ENCODE measurements at places on chromosomes 2 and 18. TPM values are rescaled to one million over a fixed set of nuclear protein-coding genes. Genes with fewer than 3 reads are reported as not detected.
A peak's percentile ranks its signal among the peaks of the same experiment; 100 is the strongest.

The ADD2 gene
- 6.6 TPM for polyA plus RNA-seq

DNA sequence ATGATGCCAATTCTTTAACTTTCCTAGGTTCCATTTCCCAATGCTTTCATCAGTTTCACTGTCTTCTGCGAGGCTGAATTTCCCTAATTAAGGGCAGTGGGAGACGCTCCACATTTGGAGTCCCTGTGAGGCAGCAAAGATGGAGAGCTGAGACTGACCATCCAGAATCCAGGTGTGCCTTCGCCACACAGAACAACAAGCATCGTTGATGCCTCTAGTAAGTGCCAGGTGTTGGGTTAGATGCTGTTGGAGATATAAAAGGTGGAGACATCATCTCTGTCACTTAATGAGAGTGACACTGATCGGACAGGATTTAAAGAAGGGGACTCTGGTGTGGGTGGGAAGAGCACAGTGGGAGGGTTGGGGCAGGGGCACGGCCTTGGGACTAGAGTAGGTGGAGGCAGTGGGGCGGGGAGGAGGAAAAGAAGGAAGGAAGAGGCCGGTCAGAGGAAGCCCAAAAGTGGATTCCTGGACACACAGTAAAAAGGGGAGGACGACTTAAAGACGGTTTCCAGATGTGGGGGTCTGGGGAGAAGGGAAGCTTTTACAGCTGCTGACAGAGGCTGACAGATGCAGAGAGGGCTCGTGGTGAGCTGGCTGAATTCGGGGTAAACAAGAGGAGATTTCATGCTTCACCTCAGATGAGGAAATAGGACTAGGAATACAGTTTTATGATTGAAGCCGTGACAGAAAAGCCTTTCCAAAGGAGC lies 113.0 kb downstream of the BCL2 start:
- DNase-seq: no peak

The TBR1 gene
- polyA plus RNA-seq: not detected

DNA sequence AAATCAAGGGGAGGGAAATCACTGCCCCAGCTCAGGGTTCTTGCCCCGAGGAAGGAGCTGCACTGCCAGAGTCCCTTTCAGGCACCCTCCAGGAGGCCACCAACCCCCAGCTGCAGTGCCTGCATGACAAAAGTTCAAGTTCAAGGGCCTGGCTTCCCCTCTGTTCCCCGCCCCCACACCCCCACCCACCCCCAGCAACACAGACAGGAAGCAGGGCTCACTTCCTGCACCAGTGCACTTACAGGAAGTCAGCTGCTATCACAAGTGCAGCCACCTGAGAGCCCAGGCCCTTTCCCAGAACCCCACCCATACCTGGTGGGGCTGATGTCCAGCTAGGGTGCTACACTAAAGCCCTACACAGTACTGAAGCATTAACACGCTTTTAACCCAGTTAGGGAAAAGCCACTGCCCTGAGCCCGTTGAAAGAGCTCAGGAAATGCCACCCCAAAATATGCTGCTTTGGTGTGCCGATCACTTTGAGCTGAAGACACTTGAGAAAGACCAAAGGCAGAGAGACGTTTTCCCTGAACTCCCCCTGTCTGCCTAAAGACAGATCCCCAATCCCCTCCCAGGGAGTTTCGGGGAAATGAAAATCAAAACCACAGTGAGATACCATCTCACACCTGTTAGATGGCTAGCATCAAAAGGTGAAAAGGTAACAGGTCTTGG lies 109.9 kb upstream of the CAB39 start:
- DNase-seq: no peak

DNA sequence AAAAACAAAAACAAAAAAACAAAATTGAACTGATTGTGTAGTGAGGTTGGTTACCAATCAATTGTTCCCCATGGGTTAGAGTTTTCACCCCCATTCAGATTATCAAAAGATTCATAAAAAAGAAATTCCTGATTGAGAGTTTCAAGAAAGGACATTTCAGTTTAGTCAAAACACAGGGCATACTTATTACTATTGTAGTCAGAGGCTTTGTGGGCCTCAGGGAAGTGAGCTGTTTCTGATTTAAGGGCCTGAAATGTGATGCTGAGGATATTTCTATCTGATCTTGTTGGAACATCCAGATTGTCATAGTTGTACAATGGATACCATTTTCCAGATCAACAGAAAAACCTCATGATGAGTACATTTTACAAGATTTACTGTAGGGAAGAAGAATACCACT lies 368.1 kb upstream of the NETO1 start:
- DNase-seq: no peak

GRCh38 chr2:38277245-38278116 lies 99.6 kb downstream of the ATL2 start:
- peak; percentile 34 for DNase-seq

The MLPH gene
- 5.8 TPM for polyA plus RNA-seq

DNA sequence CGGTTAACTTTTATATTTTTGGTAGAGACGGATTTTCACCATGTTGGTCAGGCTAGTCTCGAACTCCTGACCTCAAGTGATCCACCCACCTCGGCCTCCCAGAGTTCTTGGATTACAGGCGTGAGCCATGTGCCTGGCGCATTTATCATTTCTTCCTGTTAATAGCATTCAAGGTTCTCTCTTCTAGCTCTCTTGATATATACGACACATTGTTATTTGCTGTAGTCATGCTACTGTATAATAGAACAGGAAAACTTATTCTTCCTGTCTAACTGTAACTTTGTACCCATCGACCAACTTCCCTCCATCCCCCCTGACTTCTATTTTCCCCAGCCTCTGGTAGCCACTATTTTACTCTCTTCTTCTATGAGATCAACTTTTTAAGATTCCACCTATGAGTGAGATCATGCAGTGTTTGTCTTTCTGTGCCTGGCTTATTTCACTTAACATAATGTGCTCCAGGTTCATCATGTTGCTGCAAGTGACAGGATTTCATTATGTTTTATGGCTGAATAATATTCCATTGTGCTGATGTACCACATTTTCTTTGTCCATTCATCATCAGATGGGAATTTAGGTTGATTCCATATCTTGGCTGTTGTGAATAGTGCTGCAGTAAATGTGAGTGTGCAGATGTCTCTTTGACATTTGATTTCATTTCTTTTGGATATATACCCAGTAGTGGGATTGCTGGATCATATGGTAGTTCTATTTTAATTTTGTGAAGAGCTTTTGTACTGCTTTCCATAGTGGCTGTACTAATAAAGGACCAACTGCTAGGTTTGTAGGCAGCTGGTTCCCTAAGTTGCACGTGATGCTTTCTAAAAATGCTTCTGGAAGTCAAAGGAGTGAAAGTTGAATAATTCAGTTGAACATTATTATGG lies 205.2 kb downstream of the PRKCE start:
- no peak for DNase-seq

The BCL11A gene
- 16.1 TPM for polyA plus RNA-seq

DNA sequence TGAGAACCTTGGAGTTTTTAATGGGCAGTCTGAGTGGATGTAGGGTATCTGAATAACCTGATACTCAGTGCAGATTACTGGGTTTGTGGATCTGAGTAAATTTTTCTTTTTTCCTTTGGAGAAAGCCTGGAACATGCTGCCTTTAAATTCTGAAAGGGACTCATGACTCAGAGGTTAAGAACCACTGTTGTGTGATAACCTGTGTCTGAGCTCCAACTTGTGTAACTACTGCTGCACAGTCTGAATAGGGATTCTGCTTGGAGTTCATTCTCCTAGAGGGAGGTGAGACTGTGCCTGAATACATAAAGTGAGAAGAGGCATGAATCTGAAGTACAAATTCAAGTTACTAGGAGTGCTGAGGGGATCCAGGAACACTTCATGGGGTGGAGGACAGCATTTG lies 36.2 kb downstream of the KDM3A start:
- no peak for DNase-seq

- DNase-seq: peak; percentile 48
These were observed at the start of gene POMC for GRCh38 chr2:25168256-25169072. Gene POMC, minus strand, starts transcription at chr2:25168580. Its CDS starts 3,808 bp downstream, at chr2:25164772.

DNA sequence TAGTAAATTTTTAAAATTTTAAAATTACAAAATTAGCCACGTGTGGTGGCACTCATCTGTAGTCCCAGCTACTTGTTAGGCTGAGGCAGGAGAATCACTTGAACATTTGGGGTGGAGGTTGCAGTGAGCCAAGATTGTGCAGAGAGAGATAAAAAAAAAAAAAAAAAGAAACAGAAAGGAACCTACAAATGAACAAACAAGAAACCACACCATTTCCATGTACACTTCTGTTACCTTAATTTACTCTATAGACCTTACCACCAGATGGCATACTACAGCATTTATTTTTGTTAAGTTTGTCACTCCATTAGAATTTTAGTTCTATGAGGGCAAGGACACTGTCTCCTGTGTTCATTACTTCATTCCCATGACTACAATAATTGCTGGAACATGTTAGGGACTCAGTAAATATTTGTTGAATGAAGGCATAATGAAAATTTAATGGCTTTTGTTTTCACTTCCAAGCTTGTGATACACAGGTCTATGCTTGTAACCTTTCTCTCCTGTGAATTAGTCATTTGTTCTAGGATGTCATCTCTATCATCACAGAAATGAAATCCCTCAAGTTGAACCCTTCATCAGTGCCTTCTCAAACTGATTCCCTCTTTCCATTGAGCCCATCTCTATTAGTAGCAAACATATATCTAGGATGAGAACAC lies 76.0 kb downstream of the ARHGAP15 start:
- DNase-seq: no peak

The RAX gene
- not detected for polyA plus RNA-seq

- DNase-seq: no peak
These were observed 1094.7 kb upstream of the SLC39A10 start for GRCh38 chr2:194562329-194562728.

- DNase-seq: no peak
These were observed 42.4 kb downstream of the POMC start for GRCh38 chr2:25125976-25126375.

The LOXHD1 gene
- 1.3 TPM for polyA plus RNA-seq

The TMEM131 gene
- polyA plus RNA-seq: 43.6 TPM

DNA sequence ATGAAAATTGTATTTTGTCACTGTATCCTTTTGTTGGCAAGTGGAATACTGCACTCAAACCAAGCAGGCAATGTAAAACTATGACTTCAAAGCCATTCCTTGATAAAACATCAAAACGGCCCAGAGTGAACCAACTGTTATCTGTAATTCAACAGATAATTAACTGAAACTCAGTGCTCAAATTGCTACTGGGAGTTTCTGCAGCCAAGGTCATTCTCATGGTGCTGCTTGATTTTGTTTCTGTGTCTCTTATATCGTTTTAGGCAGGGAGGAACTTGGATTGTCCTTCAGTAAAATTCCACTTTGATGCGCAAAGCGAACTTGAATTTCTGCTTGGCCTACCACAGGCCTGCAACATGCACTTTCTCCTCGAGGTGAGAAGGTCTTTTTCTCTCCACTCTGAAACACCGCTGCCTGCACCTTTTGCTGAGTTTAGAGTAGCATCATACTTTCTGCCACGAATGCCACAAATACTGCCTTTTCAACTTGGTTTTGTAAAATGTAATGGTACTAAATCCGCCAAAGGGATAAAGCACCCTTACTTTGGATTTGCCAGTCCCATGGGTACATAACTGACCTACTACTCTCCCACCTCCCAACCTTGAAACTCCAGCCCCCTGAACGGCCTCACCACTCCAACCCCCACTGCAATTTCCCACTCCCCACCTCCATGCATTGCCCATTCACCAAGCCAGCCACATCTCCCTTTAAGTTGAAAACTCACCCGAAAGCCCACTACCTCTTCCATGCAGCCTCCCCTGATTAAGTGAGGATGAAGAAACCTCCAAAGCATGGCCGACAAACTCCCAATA lies 204.7 kb downstream of the TGIF1 start:
- DNase-seq: no peak

The DNAH7 gene
- 6.1 TPM for polyA plus RNA-seq

The ANKRD30BL gene
- polyA plus RNA-seq: 0.78 TPM

GRCh38 chr2:126614524-126615227 lies 41.3 kb upstream of the GYPC start:
- DNase-seq: no peak

DNA sequence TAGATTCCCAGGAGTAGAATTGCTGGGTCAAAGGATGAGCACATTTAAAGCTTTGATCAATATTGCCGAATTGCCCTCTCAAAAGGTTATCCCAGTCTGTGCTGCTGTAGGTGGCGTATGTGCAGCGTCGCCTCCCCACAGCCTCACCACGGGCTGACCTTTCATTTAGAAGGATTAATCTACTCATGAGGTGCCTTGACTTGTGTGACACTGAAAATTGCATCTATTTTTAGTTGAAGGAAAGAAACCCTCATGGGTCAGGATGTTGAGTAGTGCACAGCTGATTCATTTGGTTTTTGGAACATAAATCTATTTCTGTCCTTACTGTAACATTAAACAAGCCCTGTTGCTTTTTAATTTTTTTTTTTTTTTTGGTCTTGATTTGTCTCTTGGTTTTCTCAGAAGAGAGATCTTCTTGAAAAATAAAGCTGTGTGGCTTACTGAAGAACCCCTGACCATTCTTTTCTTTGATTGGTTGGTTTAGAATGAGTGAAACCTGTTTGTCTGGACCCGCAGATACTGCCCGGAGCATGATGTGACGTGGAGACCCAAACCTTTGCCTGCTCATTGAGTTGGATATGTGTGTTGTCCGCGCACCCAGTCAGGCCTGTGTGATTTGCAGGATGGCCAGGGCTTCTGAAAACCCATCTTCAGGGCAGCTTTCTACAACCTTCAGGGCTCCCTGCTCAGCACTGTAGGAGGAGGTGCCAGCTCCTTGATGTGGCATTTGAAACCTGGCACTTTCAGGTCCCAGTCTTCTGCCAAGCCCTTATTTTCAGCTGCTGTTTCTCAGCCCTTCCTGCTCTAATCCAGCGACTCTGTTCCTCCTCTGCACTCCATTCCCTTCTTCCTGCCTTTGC lies 61.0 kb downstream of the LPIN1 start:
- DNase-seq: no peak

The CAPN13 gene
- polyA plus RNA-seq: 3.1 TPM

The RUFY4 gene
- polyA plus RNA-seq: 0.43 TPM

DNA sequence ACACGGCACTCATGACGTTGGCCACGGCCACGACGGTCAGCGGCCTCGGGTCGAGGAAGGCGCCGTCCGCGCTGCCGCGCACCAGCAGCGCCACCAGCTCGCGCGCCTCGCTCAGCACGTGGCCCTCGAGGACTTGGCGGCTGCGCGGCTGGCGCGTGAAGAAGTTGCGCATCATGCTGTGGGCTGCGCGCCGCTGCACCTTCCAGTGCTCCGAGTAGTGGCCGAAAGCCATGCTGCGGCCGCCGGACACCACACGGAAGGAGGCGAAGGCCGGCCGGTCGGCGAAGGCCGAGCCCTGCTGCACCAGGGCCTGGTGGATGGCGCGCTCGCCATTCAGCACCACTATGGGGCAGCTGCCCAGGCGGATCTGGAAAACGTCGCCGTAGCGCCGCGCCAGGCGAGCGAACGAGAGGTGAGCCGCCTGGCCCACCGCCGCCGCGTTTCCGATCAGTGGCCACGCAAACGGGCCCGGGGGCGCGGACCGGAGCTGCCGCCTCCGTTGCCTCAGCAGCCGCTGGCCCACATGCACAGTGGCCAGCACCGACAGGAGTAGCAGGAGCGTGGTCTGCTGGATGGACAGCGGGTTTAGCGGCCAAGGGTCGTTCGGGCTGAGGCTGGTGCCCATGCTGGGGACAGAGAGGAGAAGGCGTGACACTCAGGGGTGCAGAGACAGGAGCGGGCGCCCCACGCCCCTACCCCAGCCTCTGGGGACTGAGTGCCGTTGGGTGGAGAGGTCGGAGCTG lies 1.0 kb downstream of the CYP1B1 start:
- DNase-seq: no peak

The SLC9A4 gene
- polyA plus RNA-seq: 13.2 TPM

Measured in renal pelvis (tissue), 12 donors.